ENCODE measurements at places on chromosomes 11 and 22. TPM values are rescaled to one million over a fixed set of nuclear protein-coding genes. Genes with fewer than 3 reads are reported as not detected.

CHST1 gene
- total RNA-seq = 0.02 TPM

GRCh38 chr11:131600628-131601027 is 230.2 kb downstream of the NTM start:
- no peak for DNase-seq

GRCh38 chr11:68942095-68942620 is 38.5 kb downstream of the IGHMBP2 start:
- no peak for DNase-seq

DNA sequence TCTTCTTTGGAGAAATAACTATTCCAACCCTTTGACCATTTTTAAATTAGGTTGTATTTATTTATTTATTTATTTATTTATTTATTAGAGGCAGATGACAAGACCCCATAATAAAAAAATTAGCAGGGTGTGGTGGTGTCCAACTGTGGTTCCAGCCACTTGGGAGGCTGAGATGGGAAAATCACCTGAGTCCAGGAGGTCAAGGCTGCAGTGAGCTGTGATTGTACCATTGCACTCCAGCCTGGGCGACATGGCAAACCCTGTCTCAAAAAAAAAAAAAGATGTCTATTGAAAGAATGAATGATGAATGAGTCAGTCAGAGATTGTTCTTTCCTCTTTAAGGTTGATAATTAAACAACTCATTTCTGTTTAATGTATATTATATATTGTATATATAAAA is 129.6 kb downstream of the WNT11 start:
- no peak for DNase-seq

GRCh38 chr11:7196396-7197146 is 55.1 kb upstream of the SYT9 start:
- DNase-seq = no peak

DNA sequence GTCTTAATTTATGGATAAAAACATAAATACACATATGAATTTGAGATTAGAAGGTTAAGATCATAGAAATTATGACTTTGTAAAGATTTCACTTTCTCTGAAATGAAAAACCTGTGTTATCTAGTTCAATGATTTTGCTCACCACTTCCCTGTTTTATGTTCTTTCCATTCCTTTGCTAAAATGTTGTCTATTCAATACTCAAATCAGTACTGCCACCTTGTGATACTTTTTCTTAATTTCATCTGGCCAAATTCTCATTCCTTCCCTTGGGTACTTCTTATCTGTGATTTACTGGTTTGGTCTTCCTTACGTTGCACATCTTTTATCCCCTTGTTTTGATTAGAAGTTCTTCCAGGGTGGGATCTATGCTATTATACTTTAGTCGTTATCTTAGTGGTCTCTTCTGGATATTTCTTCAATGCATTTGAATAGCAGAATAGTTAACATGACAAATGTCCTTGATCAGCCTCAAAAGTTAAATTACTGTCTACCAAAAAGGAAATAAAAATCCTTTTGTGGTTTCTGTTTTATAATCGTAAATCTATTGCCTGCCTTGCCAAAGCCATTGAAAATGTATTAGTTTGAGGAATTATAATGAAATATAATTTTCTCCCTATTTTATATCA is 197.0 kb downstream of the PGR start:
- DNase-seq = peak; percentile 48

GRCh38 chr11:34203377-34203871 is 98.0 kb downstream of the NAT10 start:
- DNase-seq = no peak

GRCh38 chr22:44786136-44786535 is 33.8 kb downstream of the ARHGAP8 start:
- DNase-seq = no peak

SLC22A6 gene
- total RNA-seq = not detected

DNA sequence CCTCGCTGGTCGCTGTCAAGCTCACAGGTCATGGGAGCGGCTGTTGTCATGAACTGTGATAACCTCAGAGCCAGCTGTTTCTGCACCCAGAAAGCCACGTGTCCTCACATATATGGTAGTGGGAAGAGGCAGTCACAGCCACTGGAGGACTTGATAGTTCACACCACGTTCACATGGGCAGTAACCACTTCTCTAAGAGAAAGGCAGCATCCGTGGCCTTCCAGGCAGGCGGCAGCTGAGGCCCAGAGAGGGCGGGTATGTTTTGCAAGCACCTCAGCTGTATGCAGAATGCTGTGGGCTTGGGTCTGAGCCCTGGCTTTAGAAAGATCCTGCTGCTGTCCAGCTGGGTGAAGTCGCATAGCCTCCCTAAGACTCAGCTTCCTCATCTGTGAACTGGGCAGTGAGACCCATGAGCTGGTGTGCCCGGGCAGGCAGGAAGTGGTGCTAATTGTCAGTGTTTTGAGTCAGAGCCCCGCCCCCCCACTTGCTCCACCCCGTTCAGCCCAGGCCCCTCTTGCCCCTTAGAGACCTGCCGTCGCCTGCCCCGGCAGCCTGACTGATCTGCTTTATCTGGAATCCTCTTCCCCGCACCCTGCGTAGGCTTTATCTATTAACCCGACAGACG is 13.3 kb downstream of the TTC38 start:
- no peak for DNase-seq

GRCh38 chr22:38921806-38922205 is 35.6 kb upstream of the APOBEC3A start:
- DNase-seq = no peak

DNA sequence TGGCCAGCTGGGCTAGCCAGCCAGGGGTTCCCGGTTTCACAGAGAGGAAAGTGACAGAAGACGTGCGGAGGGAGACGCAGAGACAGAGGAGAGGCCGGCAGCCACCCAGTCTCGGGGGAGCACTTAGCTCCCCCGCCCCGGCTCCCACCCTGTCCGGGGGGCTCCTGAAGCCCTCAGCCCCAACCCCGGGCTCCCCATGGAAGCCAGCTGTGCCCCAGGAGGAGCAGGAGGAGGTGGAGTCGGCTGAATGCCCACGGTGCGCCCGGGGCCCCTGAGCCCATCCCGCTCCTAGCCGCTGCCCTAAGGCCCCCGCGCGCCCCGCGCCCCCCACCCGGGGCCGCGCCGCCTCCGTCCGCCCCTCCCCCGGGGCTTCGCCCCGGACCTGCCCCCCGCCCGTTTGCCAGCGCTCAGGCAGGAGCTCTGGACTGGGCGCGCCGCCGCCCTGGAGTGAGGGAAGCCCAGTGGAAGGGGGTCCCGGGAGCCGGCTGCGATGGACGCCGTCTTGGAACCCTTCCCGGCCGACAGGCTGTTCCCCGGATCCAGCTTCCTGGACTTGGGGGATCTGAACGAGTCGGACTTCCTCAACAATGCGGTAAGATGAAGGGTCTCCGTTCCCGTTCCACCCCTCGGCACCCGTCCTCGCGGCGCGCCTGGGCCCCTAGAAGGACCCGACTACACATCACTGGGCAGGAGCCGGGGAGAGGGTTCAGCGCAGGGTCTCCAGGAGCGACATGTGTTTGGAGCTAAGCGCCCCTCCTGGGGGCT is at the start of gene CREB3L1:
TSS of gene CREB3L1 (plus strand) at position 41 of the 765 bp plus-strand sequence. CDS start at position 491, 450 bp downstream.
- DNase-seq = peak; percentile 23

DNA sequence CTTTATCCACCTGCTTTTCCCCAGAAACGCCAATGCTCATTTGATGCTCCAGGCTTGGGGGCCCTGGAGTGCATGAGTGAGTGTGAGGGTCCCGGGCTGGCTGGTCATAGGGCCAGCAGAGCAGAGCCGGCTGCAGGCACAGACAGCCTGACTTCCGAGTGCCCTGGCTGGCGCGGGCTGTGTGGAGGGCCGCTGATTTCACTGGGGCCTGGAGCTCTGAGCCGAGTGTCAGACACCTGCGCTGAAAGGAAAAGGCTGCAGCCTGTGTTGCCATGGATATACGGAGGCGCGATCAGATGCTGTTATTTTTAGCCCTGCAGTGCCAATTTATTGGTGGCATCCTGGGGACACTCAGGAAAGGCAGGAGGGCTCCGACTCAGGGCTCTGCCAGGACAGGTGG is 87.6 kb downstream of the ST3GAL4 start:
- no peak for DNase-seq

Measured in M059J (cell line).